Activated CD4-positive, alpha-beta T cell treated with anti-CD3 and anti-CD28 coated beads, Interleukin-2, amount 10 ng/mL, durations not matched to agents 24 days and 14 days (primary cell): ENCODE measurements at places on chromosomes 5 and 9.

DNA sequence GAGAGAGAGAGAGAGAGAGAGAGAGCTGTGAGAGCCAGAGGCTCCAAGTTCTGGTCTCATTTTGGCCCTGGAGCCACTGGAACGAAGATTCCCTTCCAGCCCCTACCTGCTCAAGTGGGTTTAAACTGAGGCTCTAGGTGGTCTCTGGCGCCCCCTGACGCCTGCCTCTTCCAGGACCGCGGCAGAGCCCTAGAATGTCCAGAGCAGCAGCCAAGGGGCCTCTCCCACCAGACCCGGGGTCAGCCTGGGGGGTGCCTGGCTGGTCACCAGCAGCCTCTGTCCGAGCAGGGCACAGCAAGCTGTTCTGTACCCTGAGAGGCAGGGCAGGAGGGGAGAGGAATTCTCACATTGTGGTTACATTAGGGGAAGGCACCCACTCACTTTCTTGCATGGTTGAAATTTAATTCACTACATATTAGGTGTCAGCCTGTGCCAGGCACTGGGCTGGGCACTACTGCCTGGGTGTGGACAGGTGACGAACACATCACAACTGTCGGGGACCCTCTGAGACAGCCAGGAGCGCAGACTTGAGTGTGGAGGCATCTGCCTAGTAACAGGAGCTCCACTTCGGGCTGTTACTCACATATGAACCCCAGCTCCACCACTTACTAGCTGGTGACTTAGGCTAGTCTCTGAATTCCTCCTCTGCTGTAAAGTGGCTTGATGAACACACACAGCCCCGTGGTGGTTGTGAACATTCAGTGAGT is 44.5 kb downstream of the AMBP start:
- DNase-seq: peak; percentile 53

DNA sequence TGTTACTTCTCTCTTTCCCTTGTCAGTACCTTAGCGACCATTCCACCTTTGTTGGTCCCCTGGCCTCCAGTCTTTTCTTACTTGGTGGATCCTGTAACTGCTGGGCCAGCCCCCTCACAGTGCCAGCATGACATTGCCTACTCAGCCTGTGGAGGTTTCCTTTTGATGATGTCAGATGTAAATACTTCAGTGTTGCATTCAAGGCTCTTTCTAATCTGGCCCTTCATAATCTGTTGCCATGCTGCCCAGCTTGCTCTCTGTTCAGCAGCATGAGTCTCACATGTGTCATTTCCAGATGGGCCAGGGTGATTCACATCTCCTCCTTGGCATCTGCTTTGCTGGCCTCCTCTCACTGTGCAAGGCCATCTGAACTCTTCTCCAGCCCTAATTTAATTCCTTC is 57.1 kb downstream of the MAST4 start:
- DNase-seq: peak; percentile 27

DNA sequence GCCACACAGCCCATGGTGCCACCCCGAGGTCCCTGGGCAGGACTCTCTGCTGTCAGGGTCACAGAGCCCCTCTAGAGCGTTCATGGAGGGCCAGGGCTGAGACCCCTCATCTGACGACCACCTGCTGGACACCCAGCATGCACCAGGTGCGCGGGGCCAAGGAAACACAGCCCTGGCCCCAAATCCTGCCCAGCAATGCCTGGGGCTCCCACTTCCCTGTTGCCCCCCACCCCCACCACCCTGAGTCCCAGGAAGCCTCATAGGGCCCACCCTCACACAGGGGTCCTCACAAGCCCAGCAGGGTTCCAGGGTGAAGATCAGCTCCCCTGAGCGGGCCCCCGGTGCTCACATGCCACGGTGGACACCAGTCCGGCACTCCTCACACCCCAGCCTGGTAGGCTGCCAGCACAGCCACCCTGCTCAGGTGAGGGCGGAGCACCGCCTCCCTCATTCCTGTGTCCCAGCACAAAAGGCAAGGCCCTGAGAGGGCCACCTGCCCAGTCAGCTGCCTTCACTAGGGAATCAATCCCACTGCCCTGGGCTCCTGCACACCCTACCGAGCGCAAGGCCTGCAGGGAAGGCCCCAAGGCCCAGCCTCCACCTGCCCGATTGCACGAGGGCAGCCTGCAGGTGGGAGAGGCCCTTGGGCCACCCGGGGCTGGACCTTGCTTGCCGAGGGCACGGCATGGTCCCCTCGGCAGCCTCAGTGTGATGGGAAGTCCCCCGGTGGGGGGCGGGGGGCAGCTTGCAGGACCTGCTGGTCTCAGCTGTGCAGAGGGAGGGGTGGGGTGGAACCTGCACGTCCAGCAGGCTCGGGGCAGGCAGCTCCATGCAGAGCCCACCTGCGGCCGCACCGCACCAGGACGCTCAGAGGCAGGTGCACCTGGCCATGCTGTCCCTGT is 56.4 kb upstream of the UBAC1 start:
- DNase-seq: no peak

- DNase-seq: no peak
Observed at GRCh38 chr5:158115468-158115867, 256.5 kb upstream of the CLINT1 start.

DNA sequence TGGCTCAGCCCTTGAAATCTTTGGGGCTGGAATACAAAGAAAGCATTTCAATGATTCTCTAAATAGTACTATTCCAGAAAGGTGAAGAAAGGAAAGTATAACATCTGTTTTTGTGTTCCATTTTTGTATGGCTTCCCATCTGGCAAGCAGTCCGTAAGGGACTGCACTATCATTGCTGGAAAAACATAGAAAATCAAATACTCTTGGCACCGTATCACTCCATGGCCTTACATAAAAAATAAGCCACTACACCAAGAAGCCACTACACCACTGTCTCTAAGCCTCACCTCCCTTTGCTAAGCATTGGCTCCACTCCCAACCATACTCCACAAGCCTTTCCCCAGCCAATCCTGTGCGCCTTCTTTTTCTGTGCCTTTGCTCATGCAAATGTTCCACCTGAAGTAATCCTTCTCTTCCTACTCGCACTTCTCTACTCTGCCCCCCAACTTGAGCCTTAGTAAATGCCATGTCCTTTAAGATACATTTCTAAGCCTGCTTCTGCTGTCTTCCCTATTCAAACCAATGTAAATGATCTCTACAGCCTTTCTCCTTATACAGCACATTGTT is 454.6 kb upstream of the TUSC1 start:
- DNase-seq: no peak

GRCh38 chr5:139113892-139114291 is 84.3 kb downstream of the SIL1 start:
- no peak for DNase-seq

- DNase-seq: no peak
Observed at GRCh38 chr5:160543395-160543794, 121.7 kb downstream of the PTTG1 start.

GRCh38 chr9:113541019-113541900 is 77.7 kb downstream of the RGS3 start:
- DNase-seq: no peak

DNA sequence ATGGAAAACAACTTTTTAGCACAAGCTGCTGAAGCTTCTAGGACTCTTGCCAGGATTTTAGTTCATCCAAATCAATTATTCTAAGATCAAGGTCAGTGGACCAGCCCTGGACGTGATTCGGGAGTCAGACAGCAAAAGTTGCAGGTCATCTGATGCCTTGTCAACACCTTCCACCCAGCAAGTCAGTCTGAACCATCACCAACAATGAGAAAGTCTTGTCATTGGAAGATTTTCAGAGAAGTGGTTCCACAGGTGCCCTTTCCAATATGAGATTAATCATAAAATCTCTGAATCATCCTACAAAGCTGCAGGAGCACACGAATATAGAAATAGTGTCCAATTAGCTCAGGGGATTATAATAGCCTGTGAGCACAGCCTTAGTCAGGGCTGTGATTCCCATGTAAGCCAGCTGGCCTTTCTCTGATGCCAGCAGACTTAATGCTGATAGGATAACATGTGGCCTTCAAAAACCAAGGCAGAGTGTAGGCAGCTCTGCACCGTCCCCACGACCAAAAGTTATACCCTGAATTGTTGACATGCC is 445.0 kb upstream of the TRPC7 start:
- DNase-seq: no peak

- no peak for DNase-seq
Observed at GRCh38 chr9:4334410-4334813, 34.5 kb upstream of the GLIS3 start.

DNA sequence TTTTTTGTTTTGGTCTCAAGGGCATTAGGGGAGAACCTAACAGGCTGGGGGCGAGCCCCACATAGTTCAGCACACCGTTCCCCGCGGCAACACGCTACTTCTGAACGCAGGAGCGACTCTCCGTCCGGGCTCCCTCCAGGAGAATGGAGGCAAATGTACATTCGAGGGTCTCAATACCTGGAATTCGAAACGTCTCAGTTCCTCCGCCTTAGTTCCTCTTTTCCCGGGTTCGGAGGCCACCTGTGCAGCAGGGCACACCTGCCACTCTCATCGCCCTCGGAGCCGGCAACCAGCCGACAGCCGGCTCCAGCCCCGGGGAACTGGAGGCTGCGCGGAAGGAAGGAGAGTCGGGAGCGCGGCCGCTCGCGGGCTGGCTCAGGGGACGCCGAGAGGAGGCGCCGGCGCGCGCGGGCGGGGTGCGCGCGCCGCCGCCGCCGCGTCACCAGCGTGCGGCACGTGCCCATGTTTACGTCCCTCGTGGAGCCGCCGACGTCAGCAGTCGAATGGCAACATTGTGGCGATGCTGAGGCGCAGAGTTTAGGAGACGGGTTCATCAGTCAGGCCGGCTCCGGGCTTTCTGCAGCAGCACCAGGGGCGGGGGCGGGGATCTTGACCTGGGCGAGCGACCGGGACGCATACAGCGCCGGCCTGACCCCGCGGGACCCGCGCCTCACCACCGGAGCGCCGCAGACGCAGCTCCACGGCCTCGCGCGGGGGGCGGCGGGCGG is at the start of gene JMY:
Gene JMY, plus strand, starts transcription at position 498 of the 728 bp plus-strand sequence. CDS start 520 bp downstream, outside the sequence.
- DNase-seq: peak; percentile 94

GRCh38 chr9:127345566-127345965 is 51.4 kb upstream of the SLC2A8 start:
- no peak for DNase-seq

DNA sequence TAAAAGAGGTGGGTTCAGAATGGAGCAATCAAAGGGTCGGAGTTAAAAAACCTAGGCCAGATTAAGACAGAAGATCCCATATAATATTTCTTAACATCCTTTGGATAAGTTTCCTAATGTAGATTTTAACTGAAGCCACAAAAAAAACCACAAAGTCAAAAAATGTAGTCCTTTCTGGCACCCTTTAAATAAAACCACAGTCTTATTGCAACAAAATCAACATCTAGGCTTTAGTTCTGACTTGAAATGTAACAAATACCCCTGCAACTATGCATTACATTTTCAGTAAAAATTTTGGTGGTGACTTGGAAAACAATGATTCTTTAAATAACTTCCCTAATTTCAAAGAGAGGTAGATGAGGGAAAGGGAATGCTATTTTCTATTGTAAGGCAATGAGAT is 109.2 kb downstream of the PSAT1 start:
- no peak for DNase-seq

- no peak for DNase-seq
Observed at GRCh38 chr5:121304838-121305237, 546.8 kb upstream of the FTMT start.

DNA sequence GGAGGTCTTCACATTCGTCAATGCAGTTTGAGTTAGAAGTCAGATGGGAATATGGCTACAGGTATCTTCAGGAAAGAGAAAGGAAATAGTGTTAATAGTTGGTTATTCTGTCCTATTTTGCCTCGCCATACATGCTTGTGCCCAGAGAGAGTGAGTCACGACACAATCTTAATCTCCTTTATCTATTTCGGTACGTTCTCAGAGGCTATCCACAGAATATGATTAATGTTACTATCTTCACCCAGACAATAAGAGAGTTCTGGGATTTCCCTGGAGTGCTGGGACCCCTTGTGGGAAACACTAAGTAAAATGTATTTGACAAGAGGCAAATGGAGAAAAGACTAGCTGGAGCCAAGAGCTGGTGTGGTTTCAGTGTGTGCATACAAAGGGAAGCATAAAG is 25.5 kb downstream of the MINAR2 start:
- no peak for DNase-seq

- DNase-seq: peak; percentile 70
Observed at GRCh38 chr9:128733256-128733655, 9.3 kb upstream of the ZDHHC12 start.

DNA sequence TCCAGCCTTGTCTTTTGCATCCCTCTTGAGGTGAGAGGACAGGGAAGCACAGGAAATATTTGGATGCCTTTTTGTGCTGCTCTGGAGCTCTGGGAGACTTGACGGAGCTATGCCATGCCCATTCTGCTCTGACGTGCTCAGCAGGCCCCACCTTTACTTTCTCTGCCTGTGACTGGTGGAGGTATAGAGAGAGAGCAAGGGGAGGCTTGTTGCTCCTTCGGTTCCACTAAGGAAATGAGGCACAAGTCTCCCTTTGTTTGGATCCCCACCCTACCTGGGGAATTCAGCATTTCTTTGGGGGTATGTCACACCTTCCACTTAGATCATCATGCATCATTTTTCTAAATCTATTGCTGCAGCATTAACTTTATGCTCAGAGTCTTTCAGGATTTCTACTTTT is 121.8 kb upstream of the CNTLN start:
- no peak for DNase-seq

DNA sequence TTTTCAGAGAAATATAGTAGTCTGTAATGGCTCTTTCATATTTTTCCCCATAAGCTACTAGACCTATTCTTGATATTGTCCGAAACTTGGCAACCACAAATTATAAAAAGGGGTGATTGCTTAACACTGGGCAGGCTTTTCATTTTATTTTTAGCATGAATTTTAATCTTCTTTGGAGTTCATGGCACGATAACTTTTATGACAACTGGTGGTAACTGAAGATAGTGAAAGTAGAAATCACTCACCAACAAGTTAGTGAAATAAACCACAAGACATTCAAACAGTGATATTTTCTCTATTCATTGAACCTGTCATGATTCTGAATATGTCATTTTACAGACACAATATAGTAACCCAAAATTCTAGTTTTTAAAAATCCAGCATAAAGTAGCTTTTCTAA is 213.9 kb downstream of the PRDM9 start:
- no peak for DNase-seq

- no peak for DNase-seq
Observed at GRCh38 chr5:2832394-2832793, 80.9 kb upstream of the IRX2 start.

GRCh38 chr9:81656004-81656403 is 33.3 kb downstream of the TLE1 start:
- no peak for DNase-seq

DNA sequence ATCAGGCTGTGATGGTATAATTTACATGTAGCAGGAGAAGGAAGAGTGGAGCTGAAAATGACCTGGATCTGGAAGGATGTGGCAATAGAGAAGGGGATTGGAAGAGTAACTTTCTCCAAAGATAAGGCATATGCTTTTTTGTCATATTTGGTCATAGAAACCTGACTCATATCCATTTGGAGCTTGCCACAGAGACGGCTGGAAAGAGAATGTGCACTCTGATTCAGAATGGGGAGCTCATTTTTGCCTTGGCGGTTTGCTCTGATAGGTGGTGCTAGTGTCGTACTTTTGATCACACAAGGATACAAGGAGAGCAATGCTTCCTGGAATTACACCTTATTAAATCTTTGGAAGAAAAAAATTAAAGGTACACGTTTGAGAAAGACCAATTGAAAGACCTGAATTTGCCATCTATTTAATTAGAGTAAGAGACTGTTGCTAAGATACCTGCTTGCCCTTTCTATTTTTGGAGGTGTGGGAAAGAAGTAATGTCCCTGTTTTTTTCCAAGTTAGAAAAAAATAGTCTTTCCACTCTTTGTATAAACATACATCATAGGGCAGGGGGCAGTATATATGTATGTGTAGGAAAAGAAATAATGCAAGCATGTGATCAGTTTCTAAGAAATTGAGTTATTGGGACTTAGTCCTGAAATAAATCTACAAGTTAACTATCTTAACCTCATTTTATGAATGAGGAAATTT is 5.4 kb downstream of the LSM11 start:
- DNase-seq: no peak

GRCh38 chr5:96427824-96428223 is 5.2 kb downstream of the PCSK1 start:
- no peak for DNase-seq
